ENCODE measurements at places on chromosomes 12 and 14.

- no peak for DNase-seq
These were observed 117.7 kb downstream of the ETV6 start for GRCh38 chr12:11767029-11767724.

DNA sequence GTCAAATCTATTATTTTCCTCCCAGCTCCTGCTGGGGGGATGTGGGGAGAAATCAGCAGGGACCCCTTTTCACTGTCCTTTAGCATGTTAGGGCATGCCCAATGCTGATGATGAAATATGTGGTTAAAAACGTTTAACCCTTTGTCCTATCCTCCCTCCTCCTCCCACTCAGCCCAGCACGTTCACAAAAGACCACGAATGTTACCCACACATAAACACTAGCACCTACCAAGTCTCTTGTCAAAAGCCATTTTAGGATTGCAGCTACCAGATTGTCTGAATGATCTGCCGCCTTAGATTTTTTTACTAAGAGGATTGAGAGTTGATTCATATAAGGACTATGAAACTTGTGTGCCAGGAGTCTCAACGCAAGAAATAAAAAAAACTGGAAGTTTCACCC, 70.4 kb downstream of the TBK1 start:
- no peak for DNase-seq

DNA sequence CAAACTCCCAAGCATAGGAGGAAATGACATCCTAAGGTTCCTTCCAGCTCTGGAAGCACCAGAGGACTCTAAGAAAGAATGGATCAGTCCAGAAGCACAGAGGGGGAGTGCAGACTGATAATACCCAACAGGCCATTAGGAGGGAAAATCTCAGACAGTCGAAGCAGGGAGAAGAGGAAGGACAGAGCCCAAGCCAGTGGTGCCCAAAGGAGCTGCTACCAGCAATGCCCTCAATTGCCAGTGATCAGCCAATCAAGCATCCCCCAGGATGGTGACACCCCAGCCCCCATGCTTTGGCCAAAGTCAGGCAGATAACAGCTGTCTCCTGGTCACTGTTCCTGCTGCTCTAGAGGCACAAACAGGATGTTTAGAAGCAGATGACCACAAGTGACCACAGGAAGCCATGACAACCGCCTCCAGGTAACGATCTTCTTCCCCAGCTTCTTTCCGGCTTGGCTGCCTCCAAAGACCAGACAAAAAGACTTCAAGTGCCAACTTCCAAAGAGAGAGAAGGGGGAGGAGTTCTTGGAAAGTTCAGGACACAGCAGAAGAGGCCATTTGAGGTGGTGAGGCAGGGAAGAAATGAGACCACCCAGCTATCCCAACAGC, 16.2 kb downstream of the PXN start:
- no peak for DNase-seq

DNA sequence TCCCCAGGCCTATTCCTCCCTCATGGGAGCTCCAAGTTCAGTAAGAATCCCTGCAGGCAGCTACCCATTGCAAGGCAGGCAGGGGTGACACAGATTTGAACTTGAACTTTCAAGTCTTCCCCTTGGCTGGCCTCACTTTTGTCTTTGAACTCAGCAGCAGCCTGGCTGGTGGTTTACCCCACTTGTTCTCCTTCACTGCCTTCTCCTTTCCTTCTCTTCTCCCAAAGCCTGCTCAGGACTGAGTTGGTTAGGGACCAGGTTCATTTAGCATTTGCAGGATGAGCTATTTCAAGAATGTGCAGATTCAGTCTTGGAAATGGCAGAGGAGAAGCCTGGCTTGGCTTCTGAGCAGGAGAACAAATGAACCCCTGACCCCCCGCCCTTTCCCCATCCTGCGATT, 67.7 kb upstream of the TBX3 start:
- DNase-seq = no peak

DNA sequence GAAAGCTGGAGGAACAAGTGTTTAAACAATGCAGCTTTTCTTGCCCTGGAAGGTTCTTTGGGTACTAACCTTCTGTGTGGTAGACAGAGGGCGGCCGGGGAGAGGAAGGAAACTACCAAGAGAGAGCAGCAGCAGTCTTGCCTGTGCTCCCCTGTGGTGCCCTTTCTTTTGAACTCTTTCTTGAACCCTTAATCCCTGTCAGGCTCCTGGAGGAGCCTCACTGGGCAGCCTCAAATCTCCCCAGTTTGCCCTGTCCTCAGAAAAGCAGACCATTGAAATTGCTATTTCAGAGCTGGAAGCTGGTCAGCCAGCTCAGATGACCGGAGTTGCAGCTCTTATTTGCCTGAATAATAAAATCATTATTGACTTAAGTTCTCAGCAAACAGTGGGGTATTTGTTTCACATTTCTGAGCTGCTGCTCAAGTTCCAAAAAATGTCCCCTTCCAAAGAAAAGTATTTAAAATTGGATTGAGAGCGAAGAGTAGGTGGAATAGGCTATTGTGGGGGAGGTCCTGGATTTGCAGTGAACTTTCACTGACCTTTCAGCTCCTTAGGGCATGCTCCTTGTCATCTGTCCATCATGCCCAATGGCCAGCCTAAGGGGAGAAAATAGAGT, 42.1 kb upstream of the RNASE3 start:
- no peak for DNase-seq

- no peak for DNase-seq
These were observed 90.2 kb upstream of the PLEKHG7 start for GRCh38 chr12:92612611-92613010.

DNA sequence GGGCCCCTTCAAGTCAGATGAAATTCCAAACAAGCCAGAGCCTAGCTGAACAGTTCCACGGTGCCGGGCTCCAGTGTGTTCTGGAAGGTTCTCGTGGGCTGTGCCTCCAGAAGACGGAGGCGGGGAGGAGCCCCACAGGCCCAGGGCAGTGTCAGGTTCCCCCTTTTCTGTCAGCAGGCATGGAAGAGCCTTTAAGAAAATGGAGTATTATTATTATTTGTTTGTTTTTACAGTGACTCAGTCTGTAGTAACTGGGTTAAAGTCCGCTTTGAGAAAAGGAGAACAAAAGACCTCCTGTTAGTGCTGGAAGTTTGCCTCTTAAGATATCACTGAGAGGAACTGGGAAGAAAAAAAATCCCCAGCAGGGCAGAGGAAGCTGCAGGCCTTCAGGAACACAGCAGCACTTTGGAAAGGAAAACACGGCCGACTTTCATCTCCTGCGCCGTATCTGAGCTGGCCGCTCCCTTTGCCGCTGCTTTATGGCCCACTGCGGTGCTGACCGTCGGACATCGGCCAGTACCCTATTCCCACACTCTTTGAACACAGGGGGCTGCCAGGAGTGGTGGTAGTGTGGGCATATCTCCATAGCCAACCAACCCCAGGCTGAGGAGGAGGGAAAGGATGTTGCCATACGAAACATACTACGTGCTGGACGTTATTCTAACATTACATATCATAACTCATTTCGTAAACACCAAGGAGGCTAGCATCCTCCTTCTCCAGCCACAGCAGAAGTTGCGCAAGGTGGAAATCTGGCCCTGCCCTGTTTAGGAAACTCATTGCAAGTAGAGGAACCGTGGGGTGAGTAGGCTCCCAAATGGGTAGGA, 194.0 kb downstream of the ZFP36L1 start:
- no peak for DNase-seq

DNA sequence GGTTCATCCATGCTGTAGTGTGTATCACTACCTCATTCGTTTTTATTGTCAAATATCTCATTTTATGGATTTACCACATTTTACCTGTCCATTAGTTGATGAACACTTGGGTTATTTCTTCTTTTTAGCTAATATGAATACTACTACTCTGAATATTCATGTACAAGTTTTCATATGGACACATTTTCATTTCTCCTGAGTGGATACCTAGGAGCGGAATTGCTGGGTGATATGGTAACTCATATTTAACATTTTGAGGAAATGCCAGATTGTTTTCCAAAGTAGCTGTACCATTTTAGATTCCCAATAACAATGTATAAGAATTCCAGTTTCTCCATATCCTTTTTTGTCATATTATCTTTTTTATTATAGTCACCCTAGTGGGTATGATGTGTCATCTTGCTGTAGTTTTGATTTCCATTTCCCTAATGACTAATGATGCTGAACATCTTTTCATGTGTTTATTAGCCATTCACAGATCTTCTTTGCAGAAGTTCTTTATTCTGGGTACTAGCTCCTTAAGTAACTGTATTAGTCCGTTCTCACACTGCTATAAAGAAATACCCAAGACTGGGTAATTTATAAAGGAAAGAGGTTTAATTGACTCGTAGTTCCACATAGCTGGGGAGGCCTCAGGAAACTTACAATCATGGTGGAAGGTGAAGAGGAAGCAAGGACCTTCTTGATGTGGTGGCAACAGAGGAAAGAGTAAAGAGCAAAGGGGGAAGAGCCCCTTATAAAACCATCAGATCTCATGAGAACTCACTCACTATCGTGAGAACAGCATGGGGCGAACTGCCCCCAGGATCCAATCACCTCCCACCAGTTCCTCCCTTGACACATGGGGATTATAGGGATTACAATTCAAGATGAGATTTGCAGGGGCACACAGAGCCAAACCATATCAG, 11.9 kb downstream of the NRDE2 start:
- no peak for DNase-seq
